ENCODE measurements at places on chromosomes 3 and 15.

GRCh38 chr15:63971904-63972303 is 74.4 kb downstream of the DAPK2 start:
- DNase-seq, result no peak

DNA sequence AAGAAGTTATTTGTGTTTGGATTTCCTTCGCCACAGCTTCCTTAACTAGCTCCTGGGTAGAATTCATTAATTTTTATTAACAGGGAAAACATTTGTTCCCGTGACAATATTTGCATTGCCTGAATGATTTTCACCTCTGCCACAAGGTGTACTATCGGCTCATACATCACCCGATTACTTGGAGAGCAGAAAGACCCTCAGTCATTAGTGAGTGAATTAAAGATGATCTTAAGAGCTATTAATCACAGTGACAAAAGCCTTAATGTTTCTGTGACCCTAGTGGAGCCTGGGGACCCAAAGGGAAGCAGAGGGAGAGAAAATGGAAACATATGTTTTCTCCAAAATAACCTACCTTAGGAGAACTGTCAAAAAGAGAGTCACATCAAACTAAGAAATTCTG is 228.3 kb downstream of the MECOM start:
- DNase-seq, result no peak

GRCh38 chr15:63672369-63672768 is 75.2 kb downstream of the FBXL22 start:
- no peak for DNase-seq

DNA sequence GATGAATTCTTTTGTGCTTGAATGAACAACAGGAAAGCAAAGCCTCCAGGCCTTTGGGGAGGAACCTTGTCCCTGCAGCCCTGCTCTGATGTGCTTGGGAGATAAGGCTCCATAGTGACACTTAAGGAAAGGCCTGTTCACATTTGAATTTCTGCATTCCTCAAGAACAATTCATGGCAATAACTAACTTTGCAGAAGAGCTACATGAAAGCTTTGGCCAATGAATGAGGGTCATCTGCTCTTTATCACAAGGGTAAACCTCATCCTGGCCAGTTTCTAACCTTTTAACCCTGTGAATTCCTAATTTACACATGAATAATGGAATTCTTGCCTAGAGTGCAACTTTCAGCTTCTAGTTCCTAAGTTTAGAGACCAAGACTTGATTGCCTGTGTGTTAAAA is 5.6 kb downstream of the PRTG start:
- DNase-seq, result no peak

DNA sequence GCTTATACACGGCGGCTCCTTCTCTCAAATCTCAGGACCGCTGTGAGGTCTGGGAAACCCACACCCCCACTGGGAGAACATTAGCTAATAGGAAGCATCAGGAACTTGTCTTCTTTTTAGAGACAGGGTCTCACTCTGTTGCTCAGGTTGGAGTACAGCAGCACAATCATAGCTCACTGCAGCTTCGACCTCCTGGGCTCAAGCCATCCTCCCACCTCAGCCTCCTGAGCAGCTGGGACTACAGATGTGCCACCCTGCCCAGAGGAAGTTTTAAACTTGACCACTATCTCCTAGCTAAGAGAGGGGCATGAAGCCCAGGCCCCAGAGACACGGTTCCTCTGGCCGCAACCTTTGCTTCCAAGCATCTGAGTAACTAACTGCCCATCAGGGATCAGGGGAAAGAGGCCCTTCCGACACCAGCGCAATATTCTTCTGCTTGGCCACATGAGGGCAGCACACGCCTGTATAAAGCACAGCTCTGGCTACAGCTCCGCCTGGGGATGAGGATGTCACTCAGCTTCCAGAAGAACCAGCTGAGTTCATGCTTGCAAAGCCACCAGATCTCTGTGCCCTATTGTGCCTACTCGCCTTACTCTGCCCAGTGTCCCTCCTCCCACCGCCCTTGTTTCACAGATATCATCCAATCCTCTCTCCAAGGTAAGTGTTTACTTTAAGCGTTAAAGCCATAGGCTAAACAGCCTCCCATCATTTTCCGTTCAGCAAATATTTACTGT is 57.6 kb upstream of the SLC6A11 start:
- DNase-seq, result peak; percentile 40

GRCh38 chr15:88376574-88377174 is 90.5 kb downstream of the MRPL46 start:
- no peak for DNase-seq

GRCh38 chr15:32030795-32031194 is 480 bp downstream of the CHRNA7 start:
- DNase-seq, result no peak

DNA sequence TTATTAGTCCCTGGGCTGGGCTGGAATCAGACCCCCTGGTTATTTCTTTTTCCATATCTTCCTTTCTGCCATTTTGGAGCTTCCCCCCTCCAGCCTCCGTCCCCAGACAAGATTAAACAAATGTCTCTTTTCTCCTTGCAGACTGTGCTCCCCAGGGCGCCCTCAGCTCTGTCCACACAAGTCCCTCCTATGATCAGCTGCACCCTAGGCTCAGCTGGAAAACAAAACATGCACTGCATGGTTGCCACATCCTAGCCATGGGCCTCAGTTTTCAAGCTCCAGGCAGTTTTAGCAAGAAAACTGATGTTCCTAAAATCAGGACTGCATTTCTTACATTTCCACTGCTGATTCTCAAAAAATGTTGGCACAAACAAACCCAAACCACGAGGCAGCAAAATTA is 23.5 kb upstream of the RFTN1 start:
- DNase-seq, result no peak

GRCh38 chr3:13420045-13420830 is at the start of gene NUP210:
TSS of gene NUP210 (minus strand) at chr3:13420322. CDS start at chr3:13420226, 96 bp downstream.
- peak; percentile 53 for DNase-seq

DNA sequence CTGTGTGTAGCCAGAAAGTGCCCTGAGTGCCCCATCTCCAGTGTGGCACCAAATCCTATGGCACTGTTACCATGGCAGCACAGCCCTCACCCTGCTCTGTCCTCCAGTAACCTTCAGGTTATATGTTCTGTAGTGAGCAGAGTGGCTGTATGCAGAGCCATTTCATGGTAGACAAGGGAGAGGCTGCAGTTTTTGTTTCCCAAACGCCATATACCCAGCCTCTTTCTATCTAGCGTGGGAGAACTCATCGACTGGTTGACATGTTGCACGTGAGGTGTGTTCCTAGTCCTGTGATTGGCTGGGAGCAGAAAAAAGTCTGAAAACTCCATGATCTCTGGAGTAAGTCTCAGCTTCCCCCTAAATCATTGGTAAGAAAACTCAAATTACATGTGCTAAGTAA is 2.0 kb downstream of the SIDT1 start:
- peak; percentile 13 for DNase-seq

- DNase-seq, result no peak
Measured at GRCh38 chr15:65337436-65338070, 33.1 kb downstream of the RNU5B-1 start.

DNA sequence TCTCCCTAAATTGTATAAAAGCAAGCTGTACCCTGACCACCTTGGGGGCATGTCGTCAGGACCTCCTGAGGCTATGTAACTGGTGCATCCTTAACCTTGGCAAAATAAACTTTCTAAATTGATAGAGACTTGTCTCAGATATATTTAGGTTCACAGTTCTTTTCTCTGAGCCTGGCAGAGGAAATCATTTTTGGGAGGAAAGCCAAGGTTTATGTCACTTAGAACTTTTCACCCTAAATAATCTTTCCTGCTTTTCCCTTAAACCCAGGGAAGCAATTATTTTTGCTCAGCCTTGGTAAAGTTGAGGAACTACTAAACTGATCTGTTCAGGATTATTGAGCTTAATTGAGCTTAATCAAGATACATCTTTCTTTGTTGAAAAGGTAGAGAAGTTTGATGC is 608.9 kb downstream of the PDCD6IP start:
- DNase-seq, result no peak

- no peak for DNase-seq
Measured at GRCh38 chr15:100972975-100973350, 53.8 kb downstream of the LRRK1 start.

- DNase-seq, result no peak
Measured at GRCh38 chr15:59649603-59650002, 7.7 kb downstream of the GTF2A2 start.

DNA sequence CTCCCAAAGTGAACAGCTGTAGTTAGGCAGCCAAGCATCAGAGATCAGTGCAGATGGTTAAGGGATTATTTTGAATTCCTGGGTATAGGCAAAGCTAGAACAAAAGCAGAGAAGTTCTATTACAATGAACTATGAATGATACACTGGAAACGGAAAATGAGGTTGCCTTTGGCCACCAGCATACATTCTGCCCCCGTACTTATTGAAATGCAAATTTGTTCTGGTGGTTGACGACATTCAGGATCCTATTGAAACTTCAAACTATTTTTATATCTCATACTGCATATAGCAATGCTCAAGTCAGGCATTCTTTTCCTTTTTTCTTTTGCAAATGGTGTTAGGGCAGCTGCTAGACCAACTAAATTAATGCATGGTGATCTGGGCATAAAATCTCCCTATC is 61.7 kb downstream of the SLC12A1 start:
- DNase-seq, result no peak

GRCh38 chr3:186931532-186932280 is 1.4 kb downstream of the ST6GAL1 start:
- DNase-seq, result peak; percentile 63

DNA sequence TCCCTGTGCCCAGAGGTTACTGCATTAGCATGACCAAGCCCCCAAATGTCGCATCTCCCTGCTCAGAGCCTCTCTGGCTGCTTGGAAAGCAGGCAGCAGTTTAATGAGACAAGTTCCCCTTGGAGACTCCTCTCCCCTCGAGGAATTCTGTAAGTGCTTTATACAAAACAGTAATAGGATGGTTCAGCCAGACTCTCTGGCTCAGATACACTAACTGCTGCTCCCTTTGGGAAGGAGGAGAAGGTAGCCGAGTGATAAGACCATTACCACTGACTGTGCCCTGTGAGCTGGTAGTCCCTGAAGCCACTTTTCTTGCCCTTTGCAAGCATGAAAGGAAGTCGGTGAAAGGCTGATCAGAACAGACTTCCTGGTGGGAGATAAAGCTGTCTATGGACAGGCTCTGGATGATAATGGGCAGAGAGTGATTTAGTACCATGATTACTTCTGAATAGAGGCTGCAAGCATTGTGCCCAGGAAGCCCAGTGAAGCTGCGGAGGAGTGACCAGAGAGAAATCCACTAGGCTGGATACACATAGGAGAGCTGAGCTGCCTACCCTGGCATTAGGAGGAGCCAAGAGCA is 100.8 kb downstream of the SEMA6D start:
- DNase-seq, result no peak

DNA sequence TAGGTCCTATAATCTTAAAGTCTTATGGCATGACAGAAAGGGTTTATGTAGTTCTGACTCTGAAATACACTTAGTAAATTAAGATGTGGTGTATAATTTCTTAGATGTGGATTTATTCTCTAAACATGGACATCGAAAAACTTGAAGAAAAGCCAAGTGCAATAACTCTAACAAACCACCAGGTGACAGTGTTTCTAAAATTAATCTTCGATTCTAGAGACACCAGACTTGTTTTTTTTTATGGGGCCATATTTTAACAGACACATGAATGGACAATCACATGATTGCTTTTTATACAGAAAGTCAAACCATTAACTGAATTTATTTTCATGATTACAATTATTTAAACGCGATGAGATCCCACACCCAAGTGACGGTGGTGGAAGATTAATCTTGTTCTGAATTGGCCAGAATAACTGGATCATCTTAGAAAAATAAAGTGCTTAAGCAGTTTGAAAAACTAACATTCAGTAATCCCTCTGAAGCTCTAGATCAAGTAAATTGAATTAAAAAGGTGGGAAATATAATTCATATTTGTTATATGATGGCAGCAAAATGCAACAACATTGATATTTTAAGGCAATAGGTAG is 305.1 kb downstream of the LSAMP start:
- no peak for DNase-seq

DNA sequence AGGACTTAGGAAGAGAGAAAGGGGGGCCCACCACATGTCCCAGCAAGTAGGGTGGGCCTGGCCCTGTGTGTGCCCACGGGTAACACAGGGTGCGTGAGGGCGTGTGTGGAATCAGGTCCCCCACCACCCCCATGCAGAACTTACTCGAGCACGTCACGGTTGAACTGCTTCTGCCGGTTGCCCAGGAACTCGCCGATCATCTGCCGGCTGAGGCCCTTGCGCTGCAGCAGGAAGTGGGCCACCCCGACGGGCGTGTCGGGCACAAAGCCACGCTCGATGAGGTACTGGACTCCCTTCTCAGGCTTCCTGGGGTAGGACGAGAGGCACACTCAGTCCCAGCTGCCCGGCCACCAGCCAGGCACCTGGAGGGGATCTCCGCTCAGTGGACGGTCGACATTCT is 83.1 kb upstream of the RPL32 start:
- no peak for DNase-seq

- DNase-seq, result no peak
Measured at GRCh38 chr3:16912400-16913263, 27.9 kb downstream of the PLCL2 start.

- no peak for DNase-seq
Measured at GRCh38 chr3:183781246-183781645, 44.1 kb downstream of the MAP6D1 start.

GRCh38 chr15:26772154-26773066 is at the start of gene GABRB3:
TSS of gene GABRB3 (minus strand) at chr15:26773066.
- no peak for DNase-seq

- peak; percentile 32 for DNase-seq
Measured at GRCh38 chr3:43014956-43015355, 35.8 kb downstream of the GASK1A start.

DNA sequence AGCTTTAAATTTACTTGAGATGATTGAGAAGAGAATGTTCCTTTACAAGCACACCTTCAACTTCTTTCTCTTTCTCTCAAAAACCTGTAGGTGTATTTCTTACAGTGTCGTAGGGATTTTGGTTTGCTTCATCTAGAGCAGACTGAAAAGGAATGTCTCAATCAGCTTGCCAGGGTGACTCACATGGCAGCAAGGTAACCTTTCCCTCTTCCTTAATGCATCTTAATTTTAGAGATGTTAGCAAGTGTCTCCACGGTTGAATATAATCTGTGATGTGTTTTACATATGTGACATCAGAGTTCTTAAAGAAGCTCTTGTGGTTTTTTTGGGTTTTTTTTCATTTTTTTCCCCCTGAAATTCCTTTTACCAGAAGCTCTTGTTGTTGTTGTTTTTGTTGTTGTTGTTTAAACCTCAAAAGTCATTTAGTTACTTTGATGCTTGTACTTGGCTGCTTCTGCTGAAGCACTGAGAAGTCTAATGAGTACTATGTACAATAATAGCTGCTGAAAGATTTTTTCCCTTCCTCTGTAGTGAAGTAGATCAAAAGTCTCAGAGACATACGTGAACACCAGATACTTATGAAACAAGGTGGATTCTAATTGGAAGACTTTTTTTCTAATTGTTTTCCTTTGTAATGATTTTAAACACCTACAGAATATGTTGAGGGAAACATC is 83.1 kb downstream of the RETNLB start:
- DNase-seq, result no peak

Measured in CD4-positive, alpha-beta T cell treated with Interleukin-1 beta for 1 hour (primary cell).